ENCODE measurements at places on chromosomes 16 and 17.

GRCh38 chr17:61447358-61447757, 4.9 kb upstream of the TBX4 start:
- no peak for DNase-seq

DNA sequence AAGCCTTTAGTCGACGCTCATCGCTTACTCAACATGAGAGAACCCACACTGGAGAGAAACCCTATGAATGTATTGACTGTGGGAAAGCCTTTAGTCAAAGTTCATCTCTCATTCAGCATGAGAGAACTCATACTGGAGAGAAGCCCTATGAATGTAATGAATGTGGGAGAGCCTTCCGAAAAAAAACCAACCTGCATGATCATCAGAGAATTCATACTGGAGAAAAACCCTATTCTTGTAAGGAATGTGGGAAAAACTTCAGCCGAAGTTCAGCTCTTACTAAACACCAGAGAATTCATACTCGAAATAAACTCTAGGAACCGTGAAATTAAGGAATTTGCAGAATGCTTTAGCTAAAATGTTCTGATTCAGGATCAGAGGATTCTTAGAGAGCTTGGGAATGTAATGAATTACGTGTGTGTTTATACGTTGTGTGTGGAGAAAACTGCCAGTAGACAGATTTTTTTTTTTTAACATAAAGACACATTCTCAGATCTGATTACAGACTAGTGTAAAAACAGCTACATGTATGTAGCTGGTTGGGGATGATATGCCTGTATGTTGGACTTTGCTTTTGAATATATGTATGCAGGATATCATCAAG, 25.4 kb downstream of the ZFP90 start:
- DNase-seq = peak; percentile 4

DNA sequence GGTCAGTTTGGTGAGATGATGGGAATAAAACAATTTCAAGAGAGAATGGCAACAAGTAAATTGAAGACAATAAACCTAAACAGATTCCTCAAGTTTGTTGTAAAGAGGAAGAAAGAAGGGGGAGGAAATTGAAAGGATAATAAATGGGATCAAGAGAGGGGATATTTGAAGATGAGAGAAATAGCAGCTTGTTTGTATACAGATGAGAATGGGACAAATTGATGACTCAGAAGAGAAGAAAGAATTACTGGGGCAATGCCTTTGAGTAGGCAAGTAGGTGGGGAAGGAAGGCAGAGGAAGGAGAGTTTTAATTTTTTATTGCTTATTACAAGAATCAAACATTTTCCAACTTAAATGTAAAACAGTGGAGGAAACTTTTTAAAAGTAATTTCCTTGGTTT, 98.3 kb downstream of the CHD9 start:
- no peak for DNase-seq

GRCh38 chr17:3762922-3763776, 37.8 kb downstream of the ITGAE start:
- peak; percentile 48 for DNase-seq

DNA sequence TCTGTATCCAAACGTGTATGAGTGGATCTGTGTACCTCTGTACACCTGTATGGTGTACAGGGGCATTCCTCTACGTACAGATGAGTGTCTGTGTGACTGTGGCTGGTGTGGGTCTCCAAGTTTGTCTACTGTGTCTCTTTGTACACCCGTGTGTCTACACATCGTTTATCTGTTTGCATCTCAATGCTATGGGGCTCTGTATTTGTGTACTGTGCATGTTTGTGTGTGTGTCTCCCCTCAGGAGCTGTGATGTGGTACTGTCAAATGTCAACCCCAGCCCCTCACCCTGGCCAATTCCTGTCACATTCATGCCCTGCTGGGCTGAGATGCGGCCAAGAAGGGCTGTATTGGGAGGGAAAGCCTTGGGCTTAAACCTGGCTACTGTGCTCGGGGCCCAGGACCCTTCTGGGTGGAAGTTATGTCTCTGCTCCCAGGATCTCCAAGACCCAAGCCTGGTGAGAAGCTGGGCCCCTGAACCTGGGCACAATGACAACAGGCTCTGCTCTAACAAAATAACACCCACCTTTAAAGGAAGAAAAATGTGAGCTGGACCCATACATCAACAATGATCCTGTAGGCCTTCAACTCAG, 3.5 kb upstream of the NAGS start:
- DNase-seq = no peak

- DNase-seq = no peak
Measured at GRCh38 chr16:48435906-48436305, 50.7 kb upstream of the SIAH1 start.

- peak; percentile 68 for DNase-seq
Measured at GRCh38 chr17:50426814-50427787, 1.1 kb downstream of the ACSF2 start.

Measured in inflammatory macrophage treated with lipopolysaccharide for 4 hours (primary cell).